Uterus (tissue), 4 donors: ENCODE measurements at places on chromosomes 16 and 17.

DNA sequence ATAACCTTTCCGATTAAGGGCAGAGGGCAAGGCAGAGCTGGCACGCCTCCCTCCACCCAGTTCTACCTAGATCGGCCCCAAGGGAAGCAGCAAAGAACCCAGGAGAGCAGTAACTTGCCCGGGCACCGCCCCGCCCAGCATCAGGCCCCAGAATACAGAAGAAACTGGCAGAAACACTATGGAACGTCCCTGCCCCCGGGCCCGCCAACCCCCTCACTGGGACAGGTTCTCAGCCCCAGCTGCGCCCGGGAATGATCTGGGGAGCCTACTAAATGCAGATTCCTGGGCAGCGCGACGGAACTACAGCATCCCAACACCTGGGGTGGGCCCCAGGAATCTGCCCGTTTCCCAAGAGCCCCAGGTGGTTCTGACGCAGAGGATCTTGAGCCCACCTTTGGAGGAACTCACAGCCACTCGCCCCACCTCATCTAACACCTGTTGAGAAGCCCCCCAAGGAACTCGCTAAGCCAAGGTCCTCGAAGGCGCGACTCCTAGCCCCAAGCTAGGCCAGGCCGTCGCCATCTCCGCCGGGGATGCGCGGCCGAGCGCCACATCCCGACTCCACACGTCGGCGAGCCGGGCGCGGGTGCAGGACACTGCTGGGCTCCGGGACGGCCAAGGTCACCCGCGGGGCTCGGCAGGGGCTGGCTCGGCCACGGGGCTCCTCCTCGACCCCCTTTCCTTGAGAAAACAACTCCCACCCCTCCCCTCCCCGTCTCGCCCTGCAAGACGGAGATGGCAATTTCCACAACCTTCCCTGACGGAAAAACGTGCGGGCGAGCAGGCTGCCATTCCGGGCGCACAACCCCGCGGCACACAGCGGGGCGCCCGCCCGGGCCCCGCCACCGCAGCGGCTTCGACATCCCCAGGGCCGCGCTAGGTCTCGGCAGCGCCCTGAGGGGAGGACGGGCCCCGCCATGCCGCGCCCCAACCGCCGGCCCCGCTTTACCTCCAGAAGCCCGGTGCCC is 913 bp downstream of the CDIP1 start:
- peak; percentile 44 for DNase-seq

- DNase-seq, result no peak
Observed at GRCh38 chr17:48592057-48592514, 1.5 kb downstream of the HOXB5 start.

DNA sequence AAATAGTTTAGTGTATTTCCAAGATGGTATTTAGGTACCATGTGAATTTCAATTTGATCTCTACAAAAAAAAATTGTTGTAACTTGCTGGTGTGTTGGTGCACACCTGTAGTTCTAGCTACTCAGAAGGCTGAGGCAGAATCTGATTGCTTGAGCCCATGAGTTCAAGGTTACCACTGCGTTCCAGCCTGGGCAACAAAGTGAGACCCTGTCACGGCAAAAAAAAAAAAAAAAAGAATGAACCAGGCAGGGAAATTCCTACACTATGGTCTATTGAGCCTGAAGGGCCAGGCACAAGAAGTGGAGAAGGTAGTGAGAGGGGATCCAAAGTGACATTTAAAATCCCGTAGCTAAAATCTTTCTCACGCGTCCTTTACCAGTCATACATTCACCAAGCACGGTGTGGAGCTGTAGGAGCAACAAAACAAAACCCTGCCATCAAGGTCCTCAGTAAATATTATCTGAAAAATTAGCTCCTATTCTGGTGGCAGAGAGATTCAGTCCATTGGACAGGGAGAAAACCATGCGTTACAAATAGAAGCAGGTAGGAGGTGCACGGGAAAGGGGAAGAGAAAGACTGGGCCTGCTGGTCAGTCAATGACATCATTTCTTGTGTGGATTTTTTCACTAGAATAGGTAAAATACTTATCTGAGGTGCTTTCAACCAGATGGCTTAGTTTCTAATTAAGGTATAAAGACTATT is 27.3 kb downstream of the TXNDC11 start:
- DNase-seq, result no peak

GRCh38 chr17:4712526-4712925 is 2.1 kb downstream of the ARRB2 start:
- DNase-seq, result no peak

- DNase-seq, result peak; percentile 10
Observed at GRCh38 chr17:42285346-42286050, 2.8 kb upstream of the STAT5A start.

DNA sequence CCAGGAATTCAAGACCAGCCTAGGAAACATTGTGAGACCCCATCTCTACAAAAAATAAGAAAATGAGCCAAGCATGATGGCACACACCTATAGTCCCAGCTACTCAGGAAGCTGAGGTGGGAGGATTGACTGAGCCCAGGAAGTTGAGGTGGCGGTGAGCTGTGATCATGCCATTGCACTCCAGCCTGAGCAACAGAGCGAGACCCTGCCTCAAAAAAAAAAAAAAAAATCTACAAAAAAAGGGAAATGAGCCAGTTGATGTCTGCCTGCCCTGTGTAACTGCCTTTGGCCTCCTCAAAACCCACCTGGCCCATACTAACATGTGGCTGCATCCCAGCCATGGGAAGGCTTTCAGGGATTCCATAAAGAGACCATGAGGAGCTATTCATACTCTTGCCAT is 4.5 kb downstream of the RANBP10 start:
- DNase-seq, result no peak

DNA sequence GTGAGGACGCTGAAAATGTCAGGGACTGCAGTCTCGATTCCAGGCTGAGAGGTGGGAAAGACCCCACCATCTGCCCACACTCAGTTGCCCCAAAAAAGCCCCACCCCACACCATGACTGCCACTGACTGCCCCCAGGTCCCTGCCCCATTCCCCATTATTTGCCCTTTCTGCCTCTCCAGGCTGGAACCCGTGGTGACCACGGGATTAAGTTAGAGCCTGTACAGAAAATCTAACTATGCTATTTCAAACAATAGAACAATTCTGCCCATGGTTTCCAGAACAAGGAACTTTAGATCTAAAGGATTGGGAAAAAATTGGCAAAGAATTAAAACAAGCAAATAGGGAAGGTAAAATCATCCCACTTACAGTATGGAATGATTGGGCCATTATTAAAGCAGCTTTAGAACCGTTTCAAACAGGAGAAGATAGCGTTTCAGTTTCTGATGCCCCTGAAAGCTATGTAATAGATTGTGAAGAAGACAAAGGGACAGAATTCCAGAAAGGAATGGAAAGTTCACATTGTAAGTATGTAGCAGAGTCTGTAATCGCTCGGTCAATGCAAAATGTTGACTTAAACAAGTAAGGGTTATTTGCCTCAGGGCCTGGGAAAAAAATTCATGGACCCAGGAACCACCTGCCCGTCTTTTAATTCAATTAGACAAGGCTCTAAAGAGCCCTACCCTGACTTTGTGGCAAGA is 14.4 kb downstream of the FLYWCH1 start:
- DNase-seq, result no peak

- no peak for DNase-seq
Observed at GRCh38 chr16:19578378-19578971, 23.0 kb downstream of the VPS35L start.

GRCh38 chr16:29894352-29894751 is 5.0 kb downstream of the SEZ6L2 start:
- DNase-seq, result no peak

- DNase-seq, result no peak
Observed at GRCh38 chr17:12735517-12735916, 53.8 kb upstream of the ARHGAP44 start.

DNA sequence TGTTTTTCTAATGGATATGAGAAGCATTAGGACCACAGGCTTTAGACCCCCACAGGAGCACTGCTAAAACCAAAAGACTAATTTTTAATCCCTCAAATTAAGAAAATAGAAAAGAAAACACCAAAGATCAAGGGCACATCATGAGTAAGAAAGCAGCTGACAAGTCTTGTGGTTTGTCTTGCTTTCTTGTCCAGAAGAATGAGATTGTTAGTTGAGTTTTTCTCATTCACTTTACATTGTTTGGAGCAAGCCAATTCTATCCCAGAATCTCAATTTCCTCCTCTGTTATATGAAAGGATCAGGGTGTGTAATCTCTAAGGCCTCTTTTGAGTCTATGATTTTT is 899.0 kb downstream of the KCNJ2 start:
- no peak for DNase-seq

GRCh38 chr16:82636485-82636884 is 9.7 kb downstream of the CDH13 start:
- DNase-seq, result no peak

- DNase-seq, result no peak
Observed at GRCh38 chr16:68090533-68090932, 5.4 kb downstream of the NFATC3 start.

- no peak for DNase-seq
Observed at GRCh38 chr17:5757314-5757907, 173.1 kb upstream of the NLRP1 start.

- no peak for DNase-seq
Observed at GRCh38 chr17:74156878-74157277, 46.6 kb upstream of the RPL38 start.

- no peak for DNase-seq
Observed at GRCh38 chr17:74211141-74211911, 2.0 kb upstream of the TTYH2 start.

- DNase-seq, result no peak
Observed at GRCh38 chr17:63847525-63848249, 5.2 kb upstream of the SMARCD2 start.

GRCh38 chr16:21704733-21705132 is 41.0 kb downstream of the OTOA start:
- DNase-seq, result no peak

DNA sequence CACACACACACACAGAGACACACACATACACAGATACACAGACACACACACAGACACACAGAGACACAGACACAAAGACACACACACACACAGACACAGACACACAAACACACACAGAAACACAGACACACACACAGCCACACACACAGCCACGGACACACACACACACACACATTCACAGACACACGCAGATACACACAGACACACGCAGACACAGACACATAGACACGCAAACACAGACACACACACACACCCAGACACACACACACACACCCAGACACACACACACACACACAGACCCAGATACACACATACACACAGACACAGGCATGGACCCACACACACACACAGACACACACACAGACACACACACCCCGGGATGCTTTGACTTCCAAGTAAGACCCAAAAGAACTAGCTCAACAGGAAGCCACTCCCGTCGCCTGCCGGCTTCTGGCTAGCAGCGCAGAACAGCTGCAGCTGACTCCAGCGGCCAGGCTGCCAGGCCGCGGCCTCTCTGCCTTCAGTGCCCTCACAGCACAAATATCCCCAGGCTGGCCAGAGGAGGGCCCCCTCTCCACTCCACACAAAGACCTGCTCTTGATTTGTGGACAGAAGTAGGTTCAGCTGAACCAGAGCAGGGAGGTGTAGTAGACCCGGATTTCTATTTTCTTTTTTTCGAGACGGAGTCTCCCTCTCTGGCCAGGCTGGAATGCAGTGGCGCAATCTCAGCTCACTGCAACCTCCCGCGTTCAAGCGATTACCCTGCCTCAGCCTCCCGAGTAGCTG is 6.0 kb upstream of the CHRNE start:
- peak; percentile 82 for DNase-seq

GRCh38 chr17:32222621-32223020 is 43.0 kb upstream of the RHBDL3 start:
- DNase-seq, result no peak

GRCh38 chr17:55576996-55577586 is 65.8 kb upstream of the SMIM36 start:
- DNase-seq, result peak; percentile 44

DNA sequence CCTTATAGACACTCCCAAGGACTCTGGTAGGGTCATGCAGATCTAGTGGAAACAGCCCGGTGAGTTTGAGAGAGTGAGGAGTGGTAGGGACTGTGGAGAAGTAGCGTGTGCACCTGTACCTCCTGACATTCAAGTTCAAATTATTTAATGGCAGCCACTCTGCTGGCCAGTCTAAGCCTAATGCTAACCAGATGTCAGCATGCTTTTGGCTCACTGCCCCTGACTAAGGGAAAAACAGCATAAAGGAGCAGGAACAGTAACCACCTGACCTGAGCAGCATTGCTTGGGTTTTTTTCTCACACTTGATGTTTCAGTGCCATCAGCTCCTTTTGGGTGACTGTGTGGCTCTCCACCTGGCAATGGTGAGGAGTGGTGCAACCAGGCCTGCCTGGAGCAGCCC is 23.8 kb upstream of the SLC12A3 start:
- no peak for DNase-seq

DNA sequence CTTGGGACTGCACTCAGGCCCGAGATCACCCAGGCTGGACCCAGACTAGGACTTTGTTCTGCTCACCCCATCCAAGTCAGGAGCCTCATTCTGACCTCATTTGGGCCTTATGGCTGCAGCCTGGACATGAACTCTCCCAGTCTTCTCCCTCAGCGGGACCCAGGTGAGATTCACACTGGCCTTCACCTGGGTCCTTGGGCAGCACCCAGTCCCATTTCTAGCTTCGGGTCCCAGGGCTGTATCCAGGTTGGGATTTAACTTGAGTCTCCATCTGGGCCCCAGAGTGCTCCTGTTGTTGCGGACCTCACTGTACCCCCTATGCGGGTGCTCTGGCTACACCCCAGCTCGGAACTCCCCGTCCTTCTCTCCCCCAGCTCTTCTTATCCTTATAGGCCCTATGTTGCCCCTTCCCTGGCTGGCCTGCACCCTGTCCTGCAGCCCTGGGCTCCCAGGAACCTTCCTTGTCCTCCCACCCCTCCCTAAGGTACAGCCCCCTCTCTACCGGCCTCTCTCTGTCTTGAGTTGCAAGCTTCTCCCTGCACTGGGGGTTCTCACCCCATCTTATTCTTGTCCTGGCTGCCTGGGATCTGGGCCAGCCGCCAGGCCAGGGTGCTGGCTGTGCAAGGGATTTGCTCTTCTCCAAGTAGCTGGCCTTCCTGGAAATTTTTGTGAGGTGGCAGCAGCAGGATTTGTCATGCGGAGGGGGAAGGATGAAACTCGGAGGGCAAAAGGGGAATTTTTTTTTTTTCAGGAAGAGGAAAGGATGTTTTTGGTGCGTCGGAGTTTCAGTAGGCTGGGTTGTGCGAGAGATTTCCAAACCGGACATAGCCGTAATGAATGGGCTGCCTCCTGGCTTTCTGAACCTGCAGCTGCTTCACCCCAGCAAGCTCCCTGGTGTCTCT is 904 bp downstream of the MAP2K3 start:
- DNase-seq, result no peak

GRCh38 chr17:71634376-71634775 is 486.4 kb upstream of the SOX9 start:
- no peak for DNase-seq

- DNase-seq, result no peak
Observed at GRCh38 chr17:60130466-60130865, 19.3 kb upstream of the CA4 start.

GRCh38 chr16:11398136-11398535 is 52.9 kb downstream of the RMI2 start:
- no peak for DNase-seq

GRCh38 chr16:4087990-4088577 is 28.2 kb downstream of the ADCY9 start:
- DNase-seq, result no peak

DNA sequence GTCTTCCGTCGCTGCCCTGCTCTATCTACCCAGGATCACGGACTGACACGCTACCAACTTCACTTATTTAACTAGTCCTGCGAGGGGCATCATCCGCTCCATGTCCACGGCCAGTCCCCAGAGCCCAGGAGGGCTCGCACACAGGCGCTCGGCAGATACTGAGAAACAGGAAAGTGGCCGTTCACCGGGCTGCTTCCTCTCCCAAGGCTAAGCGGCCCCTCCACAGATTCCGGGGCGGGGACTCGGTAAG is 388 bp downstream of the OXLD1 start:
- no peak for DNase-seq
